ENCODE measurements at places on chromosomes 1 and 21.

- no peak for DNase-seq
Observed at GRCh38 chr1:71357708-71358107, 276.9 kb upstream of the ZRANB2 start.

DNA sequence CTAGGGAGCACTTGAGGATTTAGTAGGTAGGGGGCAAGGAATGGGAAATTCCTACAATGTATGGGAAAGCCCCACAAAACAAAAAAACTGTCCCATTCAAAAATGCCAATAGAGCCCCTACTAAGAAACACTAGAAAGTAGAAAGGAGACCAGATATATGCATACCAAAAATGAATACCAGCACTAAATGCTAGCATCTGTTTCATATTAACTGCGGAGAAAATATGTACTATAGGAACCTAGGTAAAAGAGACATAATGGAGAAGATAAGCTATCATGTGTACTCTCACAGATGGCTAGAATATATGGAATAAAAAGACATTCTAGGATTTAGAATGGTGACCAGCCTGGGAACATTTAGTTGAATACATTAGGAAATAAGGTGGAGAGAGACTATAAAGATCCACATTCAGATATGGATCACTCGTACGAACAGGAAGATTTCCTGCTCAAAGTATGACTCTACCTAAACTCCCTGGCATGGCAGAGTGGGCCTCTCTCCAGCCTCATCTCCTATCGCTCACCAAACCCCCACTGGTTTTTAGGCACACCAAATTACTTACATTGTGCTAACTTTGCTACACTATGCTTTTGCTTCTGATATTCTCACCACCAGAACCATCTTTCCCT lies 18.3 kb downstream of the ZNHIT6 start:
- no peak for DNase-seq

GRCh38 chr1:151501474-151501873 lies 9.7 kb upstream of the CGN start:
- no peak for DNase-seq

DNA sequence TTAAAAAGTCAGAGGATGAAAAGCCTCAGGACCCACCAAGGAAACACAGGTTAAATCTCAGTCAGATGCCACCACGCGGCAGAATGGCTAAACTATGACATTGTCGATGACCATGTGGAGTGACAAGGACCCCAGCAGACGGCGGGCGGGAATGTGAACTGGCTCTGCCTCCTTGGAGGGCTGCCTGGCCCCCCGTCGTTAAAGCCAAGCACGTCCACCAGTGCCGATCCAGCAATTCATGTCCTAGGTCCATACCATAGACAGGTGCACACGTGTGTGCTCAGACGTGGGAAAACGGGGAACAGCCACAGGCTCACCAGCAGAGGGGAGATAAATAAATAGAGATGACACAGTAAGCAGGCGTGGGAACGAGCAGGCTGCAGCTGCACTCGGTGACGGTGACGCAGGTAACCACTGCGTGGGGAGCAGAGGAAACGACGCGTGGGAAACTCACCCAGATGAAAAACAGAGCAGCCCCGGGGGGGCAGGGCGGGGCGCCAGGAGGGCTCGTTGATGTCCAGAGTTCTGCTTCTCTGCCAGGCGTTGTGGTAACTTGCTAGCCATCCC lies 28.3 kb upstream of the PCBP3 start:
- no peak for DNase-seq

DNA sequence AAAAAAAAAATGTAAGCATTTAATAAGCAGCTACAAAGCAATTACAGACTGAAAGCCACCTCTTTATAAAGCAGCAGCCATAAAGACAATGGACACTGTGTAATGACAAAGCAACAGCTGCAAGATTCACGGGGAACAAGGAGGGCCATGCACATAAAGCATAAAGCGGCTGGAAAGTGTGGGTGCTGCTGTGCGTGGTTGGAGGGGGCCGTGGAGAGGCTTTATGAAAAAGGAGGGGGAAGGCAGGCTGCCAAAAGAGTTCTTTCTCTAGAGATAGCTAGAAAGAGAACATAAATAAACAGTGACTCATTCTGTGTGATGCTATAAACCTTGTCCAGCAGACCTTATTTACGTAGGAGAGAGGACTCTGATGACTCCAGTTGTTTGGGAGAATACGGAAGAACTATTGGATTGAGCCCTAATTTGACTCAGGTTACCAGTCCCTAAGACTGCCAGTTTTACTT lies 49.3 kb downstream of the ADAMTS1 start:
- peak; percentile 88 for DNase-seq
